ENCODE measurements at places on chromosomes 1 and 21. TPM values are rescaled to one million over a fixed set of nuclear protein-coding genes. Genes with fewer than 3 reads are reported as not detected.

DNA sequence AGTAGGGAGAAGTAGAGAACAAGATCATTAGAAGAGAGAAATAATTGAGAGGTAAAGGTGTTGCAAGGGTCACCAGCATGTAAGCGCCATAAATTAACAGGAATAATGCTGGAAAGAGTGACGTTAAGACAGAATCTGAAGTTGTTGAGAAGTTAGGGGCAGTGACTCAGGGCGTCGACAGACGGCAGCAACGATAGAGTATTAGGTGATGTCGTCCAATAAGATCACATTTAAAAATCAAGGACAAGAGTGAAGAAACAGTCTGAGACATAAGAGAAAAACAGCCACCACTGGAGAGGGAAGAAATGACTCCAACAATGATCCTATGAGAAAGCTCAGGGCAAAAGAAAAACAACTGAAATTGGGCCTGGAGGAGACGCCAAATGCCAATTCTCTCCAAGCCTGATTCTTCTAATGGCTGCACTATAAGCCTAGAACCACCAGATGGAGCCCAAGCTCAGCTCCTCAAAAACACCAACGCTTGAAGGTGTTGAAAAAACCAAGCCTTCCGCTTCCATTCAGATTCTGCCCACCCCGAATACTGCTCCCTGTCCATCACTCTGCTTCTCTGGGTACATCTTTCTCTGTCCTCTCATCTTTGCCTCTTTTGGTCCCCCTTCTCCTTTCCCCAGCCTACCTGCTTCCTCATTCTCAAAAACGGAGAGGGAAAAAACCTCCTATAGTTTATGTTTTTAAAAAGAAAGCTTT, 70.0 kb downstream of the LUZP1 start:
- H3K36me3 ChIP-seq = peaks cover 8% of the 10 kb centered on the region
- no peaks in the 10 kb centered on the region for H3K27me3 ChIP-seq
- peaks cover 57% of the 10 kb centered on the region for H3K4me1 ChIP-seq
- no peak overlapping the region for H3K4me3 ChIP-seq
- H3K27ac ChIP-seq = no peak overlapping the region

DNA sequence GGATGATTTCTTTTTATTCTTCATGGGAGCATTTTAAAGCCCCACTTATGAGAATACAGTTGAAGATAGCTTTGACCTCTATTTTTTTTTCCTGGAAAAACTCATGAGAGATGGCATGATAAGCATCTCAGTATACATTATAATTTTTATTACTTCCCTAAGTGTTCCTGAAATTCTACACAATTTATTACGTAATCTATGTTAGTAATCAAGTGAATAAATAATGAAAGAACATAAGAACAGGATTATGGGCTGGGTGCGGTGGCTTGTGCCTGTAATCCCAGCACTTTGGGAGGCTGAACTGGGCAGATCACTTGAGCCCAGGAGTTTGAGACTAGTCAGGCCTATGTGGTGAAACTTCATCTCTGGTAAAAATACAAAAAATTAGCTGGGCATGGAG, 13.2 kb upstream of the PRKAA2 start:
- no peak overlapping the region for H3K4me3 ChIP-seq
- H3K27me3 ChIP-seq = no peaks in the 10 kb centered on the region
- no peak for DNase-seq
- no peak overlapping the region for H3K27ac ChIP-seq

DNA sequence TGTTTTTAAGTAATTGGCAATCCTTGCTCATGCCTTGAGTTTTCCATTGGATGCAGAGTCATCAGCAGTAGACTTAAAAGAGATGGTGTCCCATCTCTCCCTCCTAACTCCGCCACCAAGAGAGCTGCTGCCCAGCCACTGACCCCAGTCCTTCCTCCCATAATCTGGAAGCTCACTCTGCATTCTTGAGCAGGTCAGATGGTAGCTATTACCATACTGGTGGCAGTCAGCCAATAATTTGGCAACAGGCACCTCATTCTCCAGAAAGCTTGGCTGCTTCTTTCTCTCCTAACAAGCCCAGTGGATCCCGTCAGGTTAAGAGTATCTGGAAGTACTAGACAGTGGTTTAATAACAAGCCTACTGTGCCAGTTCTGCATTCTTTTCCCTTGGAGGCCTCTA, 272.1 kb downstream of the ZNF648 start:
- no peak overlapping the region for H3K4me3 ChIP-seq
- no peak for DNase-seq
- no peaks in the 10 kb centered on the region for H3K4me1 ChIP-seq
- no peaks in the 10 kb centered on the region for H3K27me3 ChIP-seq
- no peak overlapping the region for H3K27ac ChIP-seq

Gene LAMC2
- 12.7 TPM for total RNA-seq

DNA sequence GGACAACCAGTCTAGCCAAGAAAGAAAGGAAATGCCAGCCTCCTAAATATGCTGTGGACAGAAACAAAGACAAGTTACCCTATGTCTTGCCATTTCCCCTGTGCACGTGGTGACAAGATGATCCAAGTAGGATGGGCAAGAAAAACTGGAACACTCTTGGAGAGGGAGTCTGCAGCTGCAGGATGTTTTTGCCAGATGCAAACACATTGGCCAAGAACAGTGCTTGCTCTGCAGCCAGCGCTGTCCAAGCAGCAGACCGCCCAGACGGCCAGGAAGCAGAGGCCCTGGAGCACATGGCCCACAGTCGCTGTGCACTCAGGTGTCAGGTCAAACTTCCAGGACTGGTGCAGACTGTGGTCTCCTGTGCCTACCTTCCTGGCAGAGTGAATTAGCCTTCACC, 189.3 kb downstream of the SLC35F3 start:
- H3K4me3 ChIP-seq = no peak overlapping the region
- DNase-seq = no peak

- no peaks in the 10 kb centered on the region for H3K4me1 ChIP-seq
- H3K27ac ChIP-seq = no peak overlapping the region
- H3K27me3 ChIP-seq = no peaks in the 10 kb centered on the region
- H3K36me3 ChIP-seq = no peaks in the 10 kb centered on the region
These were observed 41.3 kb downstream of the CHRM3 start for GRCh38 chr1:239427712-239428111.

DNA sequence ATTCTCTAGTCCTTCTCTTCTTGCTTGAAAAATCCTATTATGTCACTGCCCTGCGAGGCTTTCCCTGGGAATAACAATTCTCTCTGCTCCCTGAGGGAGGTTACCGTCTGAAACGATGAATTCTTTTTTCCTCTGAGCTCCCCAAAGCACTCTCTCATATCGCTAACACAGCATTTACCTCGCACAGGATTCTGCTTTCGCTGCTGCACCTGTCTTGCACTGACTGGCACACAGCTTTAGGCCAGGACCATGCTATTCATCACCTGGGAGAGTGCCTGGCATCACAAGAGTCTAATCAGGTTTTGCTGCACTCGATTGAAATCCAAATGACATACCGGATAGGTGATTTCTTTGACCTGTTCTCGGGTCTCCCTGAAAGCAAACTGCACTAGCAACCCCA, 52.8 kb upstream of the GNG4 start:
- no peak overlapping the region for H3K4me3 ChIP-seq
- no peak overlapping the region for H3K27ac ChIP-seq
- no peaks in the 10 kb centered on the region for H3K4me1 ChIP-seq
- H3K27me3 ChIP-seq = no peaks in the 10 kb centered on the region
